ENCODE measurements at places on chromosomes 5 and 9.

DNA sequence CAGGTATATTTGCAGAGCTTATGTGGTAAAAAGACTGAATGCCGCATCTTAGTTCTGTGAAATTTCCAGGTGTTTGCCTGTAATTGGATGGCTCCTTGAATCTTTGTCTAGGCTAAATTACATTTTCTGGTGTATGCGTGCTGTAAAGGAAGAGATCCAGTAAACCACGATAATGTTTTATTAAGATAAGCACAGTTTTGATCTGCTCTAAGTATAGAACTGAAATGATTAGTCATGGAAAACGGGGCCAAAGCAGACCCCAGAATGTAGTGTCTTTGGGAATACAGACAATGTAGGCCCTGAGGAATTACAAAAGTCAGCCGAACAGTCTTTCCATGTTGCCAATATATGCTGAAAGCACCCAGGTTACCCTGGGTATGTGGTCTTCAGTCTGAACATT is 257.3 kb downstream of the FANCC start:
- no peak for DNase-seq

DNA sequence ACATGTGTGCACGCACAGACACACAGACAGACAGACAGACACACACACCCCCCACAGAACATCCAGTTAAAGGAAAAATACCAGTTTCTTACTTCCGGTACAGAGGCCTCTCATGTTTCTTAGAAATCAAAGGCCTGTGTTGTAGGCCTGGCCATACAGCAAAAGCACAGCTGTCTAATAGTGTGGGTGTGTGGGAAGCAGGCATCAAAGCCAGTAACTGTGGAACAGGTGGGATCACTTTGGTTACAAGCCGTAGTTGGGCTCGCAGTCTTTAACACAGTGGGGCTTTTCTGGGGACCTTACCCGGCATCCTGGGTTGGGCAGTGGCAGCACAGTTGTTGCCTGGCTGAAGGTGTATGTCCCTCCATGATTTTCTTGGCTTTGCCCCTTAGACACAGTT is 55.2 kb downstream of the FBXL7 start:
- DNase-seq, result no peak

GRCh38 chr5:36495611-36496010 is 110.8 kb upstream of the SLC1A3 start:
- no peak for DNase-seq

GRCh38 chr9:109440117-109440515 is 58.0 kb downstream of the PTPN3 start:
- no peak for DNase-seq

GRCh38 chr5:123937230-123937629 is 425.3 kb downstream of the CSNK1G3 start:
- DNase-seq, result no peak

DNA sequence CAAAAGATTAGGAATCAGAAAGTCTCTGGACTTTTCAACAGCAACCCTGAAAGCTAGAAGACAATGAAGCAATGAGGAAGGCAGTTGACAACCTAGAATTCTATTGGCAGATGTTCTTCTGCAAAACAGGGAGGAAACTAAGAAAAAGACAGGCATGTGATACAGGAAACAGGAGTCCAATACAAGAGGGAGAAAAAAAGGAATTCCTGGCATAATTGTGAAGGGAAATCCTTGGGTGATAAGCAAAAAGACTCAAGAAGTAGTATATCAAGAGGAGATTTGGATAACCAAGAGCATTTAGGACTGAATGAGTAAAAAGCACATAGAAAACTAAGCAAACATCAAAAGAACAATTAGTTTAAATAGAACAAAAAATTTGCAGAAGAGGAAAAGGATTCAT is 58.6 kb downstream of the LPAR1 start:
- DNase-seq, result no peak

DNA sequence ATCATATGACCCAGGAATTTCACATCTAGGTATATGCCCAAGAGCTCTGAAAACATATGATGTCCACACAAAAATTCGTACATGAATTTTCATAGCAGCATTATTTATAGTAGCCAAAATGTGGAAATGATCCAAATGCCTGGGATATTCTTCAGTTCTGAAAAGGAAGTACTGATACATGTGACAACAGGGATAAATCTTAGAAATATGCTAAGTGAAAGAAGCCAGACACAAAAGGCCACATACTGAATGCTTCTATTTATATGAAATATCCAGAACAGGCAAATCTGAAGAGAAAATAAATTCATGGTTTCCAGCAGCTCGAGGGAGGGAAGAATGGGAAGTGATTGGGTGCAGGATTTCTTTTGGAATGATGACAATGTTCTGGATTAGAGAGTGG is 16.8 kb upstream of the ZBTB43 start:
- no peak for DNase-seq

- DNase-seq, result no peak
Measured at GRCh38 chr9:115413766-115414382, 295.9 kb upstream of the TNC start.

- DNase-seq, result no peak
Measured at GRCh38 chr5:102666164-102666946, 88.8 kb upstream of the PAM start.

DNA sequence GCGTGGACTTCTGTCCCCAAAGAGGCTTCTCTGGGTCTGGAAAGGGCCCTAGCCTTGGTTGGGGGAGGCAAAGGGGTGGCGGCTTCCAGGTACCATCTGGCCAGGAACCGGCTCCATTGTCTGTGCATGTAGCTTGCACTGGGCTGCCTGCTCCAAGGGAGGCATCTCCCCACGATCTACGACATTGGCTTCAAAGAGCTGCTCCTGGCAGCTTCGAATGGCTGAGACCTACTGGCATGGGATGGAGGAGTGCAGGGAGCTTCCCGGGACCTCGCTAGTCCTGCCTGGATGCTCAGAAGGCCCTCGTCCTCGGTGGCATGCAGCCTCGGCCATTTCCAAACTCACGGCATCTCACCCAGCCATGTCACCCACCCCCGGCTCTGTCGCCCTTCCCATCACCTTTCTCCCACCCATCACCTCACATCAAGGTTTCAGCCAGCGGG is 137.8 kb downstream of the KCNIP1 start:
- DNase-seq, result no peak

All from activated CD4-positive, alpha-beta T cell treated with anti-CD3 and anti-CD28 coated beads, Interleukin-2, amount 10 ng/mL, durations not matched to agents 7 days and 5 days (primary cell).